Progenitor cell of endocrine pancreas (in vitro differentiated cells): ENCODE measurements at places on chromosomes 6 and 20. TPM values are rescaled to one million over a fixed set of nuclear protein-coding genes. Genes with fewer than 3 reads are reported as not detected.

LRFN2 gene
- 0.14 and 0.18 TPM in 2 replicates for total RNA-seq

LCA5 gene
- total RNA-seq = 8.9 and 9.9 TPM in 2 replicates

GRCh38 chr6:43325876-43326275 lies 17.2 kb upstream of the CRIP3 start:
- H3K4me3 ChIP-seq = no peak overlapping the region
- no peaks in the 10 kb centered on the region for H3K4me1 ChIP-seq
- H3K27me3 ChIP-seq = no peaks in the 10 kb centered on the region
- H3K27ac ChIP-seq = no peak overlapping the region
- no peaks in the 10 kb centered on the region for H3K36me3 ChIP-seq

DNA sequence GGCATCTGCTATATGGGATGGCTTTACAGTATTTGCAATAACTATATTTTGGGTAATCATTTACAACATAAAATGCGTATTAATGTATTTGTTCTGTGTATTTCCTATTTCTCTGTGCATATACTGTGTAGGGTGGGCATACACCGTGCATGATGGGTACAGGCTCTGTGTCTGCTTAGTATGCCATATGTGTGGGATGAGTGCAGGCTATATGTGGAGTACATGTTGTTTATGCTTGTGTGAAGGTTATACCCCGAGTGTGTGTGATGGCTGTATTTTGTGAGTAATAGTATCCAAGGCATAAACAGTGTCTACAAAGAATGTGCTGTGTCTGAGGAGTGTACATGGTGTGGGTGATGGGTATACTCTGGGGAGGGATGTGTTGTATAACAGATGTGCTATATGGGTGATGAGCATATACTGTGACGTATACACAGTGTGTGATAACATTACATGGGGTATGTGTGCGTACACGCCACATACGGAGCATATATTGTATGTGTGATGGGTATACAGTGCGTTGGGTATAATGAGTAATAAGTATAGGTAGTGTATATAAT lies 52.7 kb downstream of the CPXM1 start:
- no peak overlapping the region for H3K4me3 ChIP-seq
- peaks cover 71% of the 10 kb centered on the region for H3K27me3 ChIP-seq
- H3K27ac ChIP-seq = no peak overlapping the region
- no peak for DNase-seq
- H3K4me1 ChIP-seq = peaks cover 11% of the 10 kb centered on the region

DNA sequence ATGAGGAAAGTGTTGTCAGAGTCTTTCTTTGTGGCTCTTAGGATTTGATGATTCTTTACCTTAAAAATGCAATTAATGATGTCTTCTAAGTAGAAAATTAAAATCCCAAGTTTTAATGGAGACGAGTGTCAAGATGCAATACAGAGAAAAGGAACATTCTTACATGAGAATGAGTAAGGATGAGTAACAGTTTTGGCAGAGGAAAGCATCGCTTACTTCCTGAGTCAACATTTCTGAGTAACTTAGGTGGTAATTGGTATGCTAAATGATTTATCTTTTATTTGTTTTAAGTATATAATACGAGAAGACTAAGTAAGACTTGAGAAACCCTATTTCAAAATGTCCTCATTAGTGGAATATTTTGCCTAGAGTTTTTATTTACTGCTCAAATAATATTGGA lies 101.3 kb downstream of the RTN4IP1 start:
- DNase-seq = no peak
- peaks cover 5% of the 10 kb centered on the region for H3K4me1 ChIP-seq
- H3K27me3 ChIP-seq = peaks cover 4% of the 10 kb centered on the region
- no peak overlapping the region for H3K27ac ChIP-seq
- no peak overlapping the region for H3K4me3 ChIP-seq

- no peaks in the 10 kb centered on the region for H3K36me3 ChIP-seq
- H3K4me1 ChIP-seq = peaks cover 7% of the 10 kb centered on the region
- no peak overlapping the region for H3K27ac ChIP-seq
- H3K4me3 ChIP-seq = no peak overlapping the region
- peaks cover 46% of the 10 kb centered on the region for H3K27me3 ChIP-seq
Measured at GRCh38 chr6:35503534-35503933, 6.7 kb upstream of the TEAD3 start.

DNA sequence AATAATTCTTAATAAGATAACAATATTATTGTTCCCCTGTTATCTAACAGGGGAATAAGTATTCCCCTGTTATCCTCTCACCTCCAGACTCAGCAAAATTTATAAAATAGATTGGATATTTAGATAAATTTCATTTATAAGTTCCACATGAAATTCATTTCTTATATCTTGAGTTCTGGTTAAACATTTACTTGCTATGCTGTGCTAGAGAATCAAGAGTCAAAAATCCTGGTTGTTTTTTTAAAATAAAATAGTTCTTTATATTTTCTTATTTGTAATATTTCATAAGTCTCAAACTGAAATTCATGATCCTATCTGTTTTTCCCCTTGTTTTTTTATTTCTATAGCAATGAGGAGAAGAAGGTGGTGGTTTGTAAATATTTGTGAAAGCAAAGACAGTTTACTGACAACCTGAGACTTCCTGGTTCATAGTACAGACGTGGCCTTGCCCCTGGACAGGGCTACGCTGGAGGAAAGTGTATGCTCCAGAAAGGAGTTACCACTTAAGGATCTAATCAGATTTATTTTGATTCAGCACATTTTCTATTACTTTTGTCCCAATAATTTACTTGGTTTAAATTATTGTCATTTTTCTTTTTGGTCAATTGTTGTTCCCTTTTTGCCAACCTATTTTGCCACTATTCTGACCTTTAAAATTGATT lies 37.8 kb upstream of the MARCKS start:
- DNase-seq = no peak
- no peaks in the 10 kb centered on the region for H3K36me3 ChIP-seq
- no peak overlapping the region for H3K27ac ChIP-seq
- no peak overlapping the region for H3K4me3 ChIP-seq
- H3K27me3 ChIP-seq = peaks cover 3% of the 10 kb centered on the region

GRCh38 chr6:139294090-139294489 lies 2.3 kb upstream of the TXLNB start:
- no peaks in the 10 kb centered on the region for H3K36me3 ChIP-seq
- H3K4me1 ChIP-seq = peaks cover 6% of the 10 kb centered on the region
- H3K4me3 ChIP-seq = no peak overlapping the region
- no peaks in the 10 kb centered on the region for H3K27me3 ChIP-seq
- H3K27ac ChIP-seq = no peak overlapping the region

DNA sequence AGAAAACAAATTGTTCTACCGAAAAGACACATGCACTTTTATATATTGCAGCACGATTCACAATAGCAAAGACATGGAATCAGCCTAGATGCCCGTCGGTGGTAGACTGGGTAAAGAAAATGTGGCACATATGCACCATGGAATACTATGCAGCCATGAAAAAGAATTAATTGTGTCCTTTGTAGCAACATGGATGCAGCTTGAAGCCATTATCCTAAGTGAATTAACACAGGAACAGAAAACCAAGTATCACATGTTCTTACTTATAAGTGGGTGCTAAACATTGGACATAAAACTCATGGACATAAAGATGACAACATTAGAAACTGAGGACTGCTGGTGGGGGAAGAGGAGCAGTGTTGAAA lies 32.4 kb downstream of the RALGAPB start:
- H3K4me3 ChIP-seq = no peak overlapping the region
- no peaks in the 10 kb centered on the region for H3K27me3 ChIP-seq
- H3K36me3 ChIP-seq = peaks cover 38% of the 10 kb centered on the region
- no peaks in the 10 kb centered on the region for H3K4me1 ChIP-seq
- no peak for DNase-seq
- no peak overlapping the region for H3K27ac ChIP-seq

DNA sequence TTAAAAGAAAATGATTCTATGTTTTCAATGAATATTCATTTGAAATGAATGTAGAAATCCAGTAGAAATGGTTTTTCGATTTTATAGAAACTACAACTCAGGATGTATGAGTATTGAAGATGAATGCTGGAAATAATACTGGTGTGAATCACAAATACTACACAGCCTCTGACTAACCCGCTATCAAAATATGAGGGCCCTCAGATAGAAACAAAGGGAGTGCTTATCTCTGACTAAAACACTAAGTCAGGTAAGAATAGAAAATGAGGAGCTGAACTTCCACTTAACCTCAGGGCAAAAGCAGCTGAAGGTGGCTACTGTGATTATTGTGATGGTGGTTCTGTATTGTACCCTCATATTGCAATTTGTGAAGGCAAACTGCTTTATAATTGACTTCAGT lies 220.9 kb upstream of the RNF217 start:
- H3K4me3 ChIP-seq = no peak overlapping the region
- H3K27me3 ChIP-seq = no peaks in the 10 kb centered on the region
- no peak for DNase-seq
- H3K27ac ChIP-seq = no peak overlapping the region
